ENCODE measurements at places on chromosomes 1 and 21. TPM values are rescaled to one million over a fixed set of nuclear protein-coding genes. Genes with fewer than 3 reads are reported as not detected.
A peak's percentile ranks its signal among the peaks of the same experiment; 100 is the strongest.

The IFNLR1 gene
- total RNA-seq = 0.29 TPM

The CRP gene
- total RNA-seq = not detected

The UBXN10 gene
- total RNA-seq = 11.3 TPM

The KTI12 gene
- 13.6 TPM for total RNA-seq

The TLR5 gene
- total RNA-seq = 7.9 TPM

DNA sequence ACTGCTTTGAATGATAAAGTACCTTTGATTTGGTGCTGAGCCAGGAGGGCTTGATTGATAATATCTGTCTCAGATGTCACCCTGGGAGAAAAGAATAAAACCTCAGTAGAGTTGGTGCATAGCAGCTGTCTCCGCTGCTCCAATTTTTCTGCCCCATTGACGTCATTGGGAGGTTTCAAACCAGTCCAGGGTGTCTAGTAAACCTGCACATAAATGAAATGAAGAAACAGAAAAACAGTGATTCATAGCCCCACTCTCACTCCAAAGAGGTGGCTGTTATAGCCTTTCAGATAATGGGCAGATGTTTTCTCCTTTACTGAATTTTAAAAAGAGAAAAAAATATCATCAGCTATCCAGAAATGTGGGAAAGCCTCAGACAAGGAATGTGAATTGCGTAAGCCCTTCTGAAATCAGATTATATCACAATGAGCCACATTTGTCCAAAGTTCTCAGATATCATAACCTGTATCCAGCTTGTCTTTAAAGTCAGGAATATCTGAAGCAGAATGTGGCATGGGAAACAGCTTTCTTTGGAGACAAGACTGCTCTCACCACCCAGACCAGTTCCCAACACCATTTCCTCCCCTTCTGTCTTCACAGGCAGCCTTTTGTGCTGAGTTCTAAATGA, 351.3 kb upstream of the SGIP1 start:
- DNase-seq = peak; percentile 50

DNA sequence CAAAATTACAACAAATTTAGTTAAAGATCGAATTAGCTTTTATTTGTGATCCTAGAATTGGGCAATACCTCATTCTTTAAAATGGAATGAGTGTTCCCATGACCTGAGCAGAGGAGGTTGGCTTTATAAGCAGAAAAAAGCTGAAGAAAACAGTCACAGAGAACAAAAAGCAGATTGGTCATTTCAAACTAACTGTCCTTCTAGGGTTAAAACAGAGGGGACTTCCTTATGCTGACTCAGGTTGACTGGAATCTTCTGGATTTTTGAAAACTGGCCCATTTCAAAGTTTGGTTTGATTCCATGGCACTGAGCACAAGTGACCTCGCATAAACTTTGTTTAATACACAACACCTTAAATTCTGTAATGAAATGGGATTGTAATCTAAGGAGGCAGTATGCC, 17.6 kb downstream of the NFASC start:
- DNase-seq = no peak

- DNase-seq = no peak
These were observed 130.8 kb downstream of the PRDM2 start for GRCh38 chr1:13830616-13831280.

- DNase-seq = no peak
These were observed 72.7 kb upstream of the ACTL8 start for GRCh38 chr1:17682400-17682799.

DNA sequence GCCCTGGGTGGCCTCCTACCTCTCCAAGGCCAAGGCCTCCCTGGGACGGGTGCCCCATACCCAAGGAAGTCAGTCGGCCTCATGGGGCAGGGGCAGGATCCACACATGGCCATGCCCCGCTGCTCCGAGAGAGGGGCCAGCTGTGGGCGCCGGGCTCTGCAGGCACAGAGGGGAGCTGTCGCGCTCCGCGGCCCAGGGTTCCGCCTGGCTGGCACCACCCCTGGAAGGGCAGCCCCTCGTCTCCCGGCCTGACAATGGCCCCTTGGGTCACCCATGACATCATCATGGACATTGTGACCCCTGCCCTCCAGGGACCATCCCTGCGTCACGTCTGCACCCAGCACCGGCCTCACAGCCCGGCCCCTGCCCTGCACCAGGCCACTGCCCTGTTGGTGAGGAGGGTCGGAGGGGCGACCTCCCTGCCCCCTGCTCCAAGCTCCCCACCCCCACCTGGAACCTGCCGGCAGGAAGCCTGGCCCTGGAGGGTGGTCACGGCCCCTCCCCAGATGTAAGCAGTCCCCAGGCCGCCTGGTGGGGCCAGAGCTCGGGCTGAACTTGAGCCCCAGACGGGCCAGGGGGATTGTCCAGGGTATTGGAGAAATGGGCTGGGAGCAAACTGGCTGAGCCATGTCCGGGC, 5.8 kb downstream of the TTLL10 start:
- no peak for DNase-seq

DNA sequence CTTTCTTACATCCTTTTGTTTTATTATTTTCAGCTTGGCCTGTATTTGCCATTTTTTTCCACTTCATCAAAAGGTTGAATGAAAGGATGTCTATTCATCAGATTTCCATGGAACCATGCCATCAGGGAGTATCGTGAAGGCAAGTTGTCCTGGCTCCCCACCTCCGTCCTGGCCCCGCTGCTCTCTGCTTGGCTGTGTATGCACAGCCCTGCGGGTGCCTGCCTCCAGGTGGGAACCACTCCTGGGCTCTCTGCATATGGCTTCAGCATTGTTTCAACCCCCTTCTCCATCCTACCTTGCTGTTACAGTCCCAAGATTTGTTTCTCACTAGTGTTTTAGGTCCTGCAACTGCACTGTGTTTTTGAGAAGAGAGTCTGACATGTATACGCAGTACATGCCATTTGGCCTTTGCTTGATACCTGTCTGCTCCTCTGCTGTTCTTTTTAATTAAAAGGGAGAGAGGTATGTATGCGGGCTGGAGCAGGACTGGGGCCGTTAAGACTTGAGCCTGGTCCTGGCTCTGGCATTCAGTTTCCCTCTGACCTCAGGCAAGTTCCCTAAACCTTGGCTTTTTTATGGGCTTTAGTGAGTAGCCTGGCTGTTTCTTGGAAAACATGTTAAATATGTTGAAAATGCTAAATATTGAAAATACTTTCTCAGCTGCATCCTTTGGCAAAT, 69.9 kb upstream of the GCLM start:
- no peak for DNase-seq

DNA sequence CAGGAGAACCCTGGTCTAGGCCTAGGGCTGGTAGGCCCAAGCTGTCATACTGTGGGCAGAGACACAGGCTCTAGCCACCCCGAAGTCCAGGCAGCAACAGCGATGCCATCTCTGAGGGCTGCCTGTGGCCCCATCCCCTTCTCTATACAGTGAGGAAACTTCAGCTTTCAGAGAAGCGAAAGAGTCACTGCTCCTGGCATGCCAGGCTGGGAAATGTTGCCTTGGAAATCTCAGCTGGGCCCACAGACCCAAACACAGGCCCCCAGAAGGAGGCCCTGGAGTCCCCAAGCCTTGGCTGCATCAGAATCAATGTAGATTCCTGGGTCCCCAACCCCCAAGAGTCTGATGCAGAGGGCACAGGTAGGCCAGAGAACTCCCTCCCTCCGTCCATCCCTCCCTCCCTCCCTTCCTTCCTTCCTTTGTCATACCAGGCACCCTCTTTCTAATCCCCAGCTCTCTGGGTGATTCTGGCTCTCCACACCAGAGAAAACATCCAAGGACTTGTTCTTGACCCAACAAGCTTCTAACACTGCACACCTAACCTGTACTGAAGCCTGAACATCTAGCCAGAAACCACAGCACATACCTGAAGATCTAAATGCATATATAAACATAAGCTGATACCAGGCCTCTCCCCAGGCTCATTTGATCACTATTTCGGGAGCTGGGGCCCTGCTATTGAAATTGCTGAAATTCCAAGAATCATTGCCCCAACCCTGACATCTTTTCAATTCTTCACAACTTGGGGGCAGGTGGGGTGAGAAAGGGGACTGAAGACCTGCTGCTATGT, 143.2 kb upstream of the EDN2 start:
- no peak for DNase-seq

- no peak for DNase-seq
These were observed 148.0 kb downstream of the TSEN15 start for GRCh38 chr1:184199438-184200085.

GRCh38 chr1:17045634-17046333, 8.0 kb downstream of the SDHB start:
- no peak for DNase-seq

GRCh38 chr1:40241362-40241761, 6.4 kb upstream of the TMCO2 start:
- no peak for DNase-seq

DNA sequence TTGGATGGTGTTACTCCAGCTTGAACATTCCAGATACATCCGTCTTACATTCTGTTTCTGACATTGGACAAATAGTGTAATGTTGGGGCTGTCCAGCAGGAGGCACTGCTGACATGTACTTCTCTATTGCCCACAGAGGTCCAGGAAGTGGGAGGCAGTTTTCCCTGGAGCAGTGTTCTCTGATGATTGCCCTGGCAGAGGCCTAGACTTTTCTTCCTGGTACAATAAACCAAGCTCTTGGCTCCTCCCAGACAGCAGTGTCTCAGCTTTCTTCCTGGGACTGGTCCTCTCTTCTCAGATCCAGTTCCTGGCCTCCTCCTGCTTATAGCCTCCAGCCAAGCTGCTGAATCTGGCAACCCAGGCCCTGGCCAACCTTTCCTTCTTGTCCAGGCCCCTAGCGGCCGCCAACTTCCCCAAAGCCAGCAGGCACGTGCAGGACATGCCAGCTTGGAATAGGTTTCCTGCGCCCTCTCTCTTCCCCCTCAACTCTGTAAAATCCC, 14.9 kb upstream of the IFNLR1 start:
- peak; percentile 86 for DNase-seq

- DNase-seq = no peak
These were observed 8.0 kb downstream of the C1orf35 start for GRCh38 chr1:228095161-228095560.

DNA sequence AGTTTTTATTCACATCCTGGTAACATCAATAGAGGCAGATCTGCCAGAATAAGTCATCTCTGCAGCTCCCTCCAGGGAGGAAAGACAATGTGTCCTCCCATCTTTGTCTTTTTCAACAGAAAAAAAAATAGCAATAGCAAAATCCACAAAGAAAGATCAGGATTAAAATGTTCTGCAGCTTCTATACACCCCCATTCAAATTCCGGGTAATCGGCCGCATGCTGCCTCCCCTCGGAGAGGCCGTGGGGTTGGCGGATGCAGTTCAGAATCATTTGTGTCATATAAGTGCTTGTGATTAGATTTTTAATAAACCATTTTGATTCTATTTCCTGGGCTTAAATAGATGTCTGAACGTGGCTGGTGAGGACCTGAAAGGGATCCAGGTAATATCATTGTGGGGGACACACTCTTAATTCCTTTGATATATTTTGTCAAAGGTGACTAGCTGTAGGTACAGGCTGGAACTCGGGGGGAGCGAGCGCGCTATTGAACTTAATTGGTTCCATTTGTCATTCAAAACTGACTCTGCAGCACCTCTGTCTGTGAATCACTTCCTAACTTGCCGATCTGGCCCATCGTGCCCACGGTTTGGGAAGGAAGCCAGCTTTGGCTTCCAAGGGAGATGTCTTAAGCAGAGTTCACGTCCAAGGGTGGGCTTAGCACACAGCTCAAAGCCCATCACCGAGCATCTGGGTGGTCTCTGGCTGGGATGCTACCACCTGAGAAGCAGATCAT, 85.6 kb upstream of the ARHGEF16 start:
- no peak for DNase-seq

- no peak for DNase-seq
These were observed 48.7 kb downstream of the TESK2 start for GRCh38 chr1:45442272-45442671.

DNA sequence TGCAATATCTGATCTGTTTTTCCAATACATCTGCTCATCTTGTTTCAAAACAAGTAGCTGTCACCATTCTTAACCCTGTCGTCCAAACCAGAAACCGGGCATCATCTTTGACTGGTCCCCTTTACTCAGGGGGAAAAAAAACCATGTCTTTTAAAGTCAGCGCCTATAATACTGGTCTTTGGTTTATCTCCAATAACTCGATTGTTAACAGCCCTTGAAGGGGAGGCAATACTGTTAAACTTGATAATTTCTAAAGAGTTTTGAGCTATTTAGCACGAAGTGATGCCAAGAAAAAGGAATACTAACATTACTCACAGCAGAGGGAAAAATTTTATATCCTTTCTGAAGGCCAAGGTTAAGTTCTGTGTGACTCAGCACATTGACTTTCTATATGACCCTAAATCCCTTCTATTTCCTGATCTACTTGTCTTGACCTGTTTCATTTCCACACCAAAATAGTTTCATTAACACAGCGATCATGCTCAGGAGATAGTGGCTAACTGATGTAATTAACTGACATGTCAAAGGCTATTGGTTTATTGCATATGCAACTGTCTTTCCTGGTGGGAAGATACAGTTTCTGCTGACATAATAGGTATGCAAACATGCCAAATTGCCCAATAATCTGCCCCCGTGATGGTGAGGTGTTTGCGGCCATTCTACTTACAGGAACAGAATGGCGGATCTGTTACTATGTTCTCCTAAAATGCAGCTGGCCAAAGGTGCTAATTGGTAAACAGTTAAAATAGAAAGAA, 59.1 kb downstream of the NFIA start:
- no peak for DNase-seq

GRCh38 chr1:7366955-7367665, 404.0 kb upstream of the VAMP3 start:
- no peak for DNase-seq

DNA sequence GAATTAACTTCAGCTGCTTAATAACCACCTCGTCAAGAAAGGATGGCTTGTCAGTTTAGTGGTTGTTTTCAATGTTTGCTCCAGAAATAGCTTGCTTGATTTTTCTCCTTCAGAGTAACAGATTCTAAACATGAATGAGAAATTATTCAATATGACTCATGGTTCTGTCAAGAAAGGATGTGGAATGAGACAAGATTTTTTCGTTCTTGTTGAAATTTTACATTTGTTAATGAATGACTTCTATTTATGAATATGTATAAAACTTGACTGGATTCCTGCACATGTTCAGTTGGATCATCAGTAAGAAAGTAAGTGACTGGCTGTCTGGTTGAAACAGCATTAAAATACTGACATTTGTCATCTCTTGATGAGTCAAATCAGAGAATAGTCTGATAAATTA, 38.3 kb downstream of the IFI44 start:
- DNase-seq = no peak

DNA sequence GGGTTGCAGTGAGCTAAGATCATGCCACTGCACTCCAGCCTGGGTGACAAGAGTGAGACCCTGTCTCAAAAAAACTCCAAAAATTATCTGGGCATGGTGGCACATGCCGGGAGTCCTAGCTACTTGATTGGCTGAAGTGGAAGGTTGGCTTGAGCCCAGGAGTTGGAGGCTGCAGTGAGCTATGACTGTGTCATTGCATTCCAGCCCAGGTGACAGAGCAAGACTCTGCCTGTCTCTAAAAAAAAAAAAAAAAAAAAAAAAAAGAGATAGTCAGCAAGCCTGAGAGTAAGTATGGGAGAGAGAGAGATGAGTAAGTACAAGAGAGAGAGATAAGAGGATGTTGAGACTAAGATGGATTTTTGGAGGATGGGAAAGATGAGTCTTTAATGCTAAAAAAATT, 180.8 kb upstream of the CACYBP start:
- no peak for DNase-seq

- DNase-seq = no peak
These were observed 27.2 kb downstream of the CD46 start for GRCh38 chr1:207779008-207779407.

All from uterus (tissue), 4 donors.